Fibroblast of pulmonary artery (primary cell): ENCODE measurements at places on chromosomes 1 and 21.

DNA sequence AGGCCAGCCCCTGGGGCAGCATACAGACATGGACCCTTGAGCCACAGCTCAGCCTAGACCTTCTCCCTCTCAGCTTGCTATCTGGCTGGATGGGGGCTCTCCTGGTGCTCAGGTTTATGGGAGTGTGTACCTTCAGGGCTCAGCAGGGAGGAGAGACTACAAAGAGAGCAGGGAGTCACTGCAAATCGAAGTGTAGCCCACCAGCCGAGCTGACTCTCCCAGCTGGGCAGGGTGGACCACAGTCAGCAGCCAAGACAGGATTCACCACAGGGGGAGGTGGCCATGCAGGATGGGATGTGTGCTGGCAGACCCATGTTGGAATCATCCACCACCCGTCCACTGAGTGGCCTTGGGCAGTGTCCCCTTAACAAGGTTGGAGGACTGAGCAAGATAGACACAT is 78.3 kb downstream of the GLIS1 start:
- no peak for DNase-seq

GRCh38 chr1:194570476-194570875 is 1384.1 kb upstream of the B3GALT2 start:
- DNase-seq = peak; percentile 1

DNA sequence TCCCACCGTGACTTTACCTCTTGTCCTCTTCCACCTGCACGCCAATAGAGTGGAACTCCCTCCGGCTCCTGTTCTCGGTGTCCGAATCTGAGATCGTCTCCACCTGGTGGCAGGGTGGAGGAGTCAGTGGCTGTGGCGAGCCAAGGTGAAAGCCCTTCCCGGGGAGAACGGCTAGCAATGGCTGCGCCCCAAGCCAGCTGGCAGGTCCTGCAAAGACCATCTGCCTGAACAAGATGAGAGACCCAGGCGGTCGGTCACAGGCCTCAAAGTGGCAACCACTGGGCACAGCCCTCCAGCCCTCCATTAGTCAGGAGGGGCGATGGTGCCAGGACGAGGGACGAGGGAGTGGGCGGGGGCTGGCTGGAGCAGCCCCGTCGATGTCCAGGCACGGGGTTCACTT is 25.4 kb upstream of the SMIM12 start:
- no peak for DNase-seq

- DNase-seq = peak; percentile 96
These were observed 44.2 kb downstream of the OSBPL9 start for GRCh38 chr1:51661081-51661518.

GRCh38 chr1:11571906-11572616 is 82.2 kb downstream of the FBXO2 start:
- DNase-seq = no peak

DNA sequence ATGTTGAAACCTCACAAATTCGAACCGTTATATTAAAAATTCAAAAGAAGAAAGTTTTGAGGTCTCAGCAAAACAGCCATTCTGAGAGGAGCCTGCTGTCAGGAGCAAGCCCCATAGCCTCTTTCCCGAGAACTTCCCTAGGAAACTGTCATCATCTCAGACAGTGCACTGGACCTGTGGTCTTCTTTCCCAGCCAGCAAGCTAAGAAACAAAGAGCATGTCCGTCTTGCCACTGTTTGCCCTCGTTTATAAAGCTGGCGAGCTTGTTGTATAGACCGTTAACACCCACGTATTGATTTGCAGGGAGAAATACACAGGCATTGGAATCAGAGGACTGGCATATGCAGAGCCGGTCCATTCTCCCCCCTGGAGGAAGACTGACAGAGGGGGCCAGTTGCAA is 407.0 kb downstream of the NPHP4 start:
- no peak for DNase-seq

DNA sequence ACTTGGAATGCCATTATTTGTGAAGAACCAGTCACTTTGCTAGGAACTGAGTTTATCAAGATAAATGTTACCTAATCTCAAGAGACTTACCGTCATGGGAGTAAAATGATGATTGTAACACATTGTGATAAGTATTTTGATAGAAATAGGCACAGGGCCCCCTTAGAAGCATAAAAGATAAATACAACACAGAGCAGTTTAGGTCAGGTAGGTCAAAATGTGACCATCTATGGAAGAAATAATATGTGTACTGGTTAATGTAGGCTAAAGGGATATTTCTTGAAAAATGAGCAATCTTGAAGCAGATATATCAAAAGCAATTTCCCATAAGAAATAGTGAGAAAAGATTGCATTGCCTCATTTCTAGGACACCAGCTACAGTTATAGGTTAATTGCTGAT is 1386.8 kb upstream of the ADGRL2 start:
- no peak for DNase-seq

DNA sequence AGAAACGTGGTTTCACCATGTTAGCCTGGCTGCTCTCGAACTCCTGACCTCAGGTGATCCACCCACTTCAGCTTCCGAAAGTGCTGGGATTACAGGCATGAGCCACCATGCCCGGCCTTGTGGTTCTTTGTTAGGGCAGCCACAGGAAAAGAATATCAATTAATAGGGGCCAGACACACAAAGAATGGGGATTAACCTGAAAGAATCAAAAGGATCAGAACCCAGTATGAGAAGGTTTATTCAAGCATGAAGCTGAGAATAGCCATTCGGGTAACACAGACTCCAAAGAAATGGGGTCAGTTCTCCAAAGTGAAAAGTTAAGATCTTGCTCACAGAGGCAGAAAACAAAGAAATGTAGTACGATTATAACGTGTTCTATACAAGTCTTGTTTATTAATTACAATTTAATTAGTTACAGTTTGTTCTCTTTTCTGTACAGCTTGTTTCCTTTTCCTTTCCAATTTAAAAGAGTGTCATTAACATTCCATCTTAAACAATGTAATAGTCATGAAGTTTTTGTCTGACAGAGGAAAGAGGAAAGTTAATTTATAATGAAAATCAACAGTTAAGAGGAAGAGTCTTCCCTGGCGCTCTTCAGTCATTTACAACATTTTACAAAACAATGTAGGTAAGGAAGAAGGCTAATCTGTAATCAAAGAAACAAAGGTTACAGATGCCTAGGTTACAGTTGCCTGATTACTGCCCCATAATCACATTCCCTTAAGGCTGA is 51.3 kb upstream of the SLC45A1 start:
- no peak for DNase-seq

DNA sequence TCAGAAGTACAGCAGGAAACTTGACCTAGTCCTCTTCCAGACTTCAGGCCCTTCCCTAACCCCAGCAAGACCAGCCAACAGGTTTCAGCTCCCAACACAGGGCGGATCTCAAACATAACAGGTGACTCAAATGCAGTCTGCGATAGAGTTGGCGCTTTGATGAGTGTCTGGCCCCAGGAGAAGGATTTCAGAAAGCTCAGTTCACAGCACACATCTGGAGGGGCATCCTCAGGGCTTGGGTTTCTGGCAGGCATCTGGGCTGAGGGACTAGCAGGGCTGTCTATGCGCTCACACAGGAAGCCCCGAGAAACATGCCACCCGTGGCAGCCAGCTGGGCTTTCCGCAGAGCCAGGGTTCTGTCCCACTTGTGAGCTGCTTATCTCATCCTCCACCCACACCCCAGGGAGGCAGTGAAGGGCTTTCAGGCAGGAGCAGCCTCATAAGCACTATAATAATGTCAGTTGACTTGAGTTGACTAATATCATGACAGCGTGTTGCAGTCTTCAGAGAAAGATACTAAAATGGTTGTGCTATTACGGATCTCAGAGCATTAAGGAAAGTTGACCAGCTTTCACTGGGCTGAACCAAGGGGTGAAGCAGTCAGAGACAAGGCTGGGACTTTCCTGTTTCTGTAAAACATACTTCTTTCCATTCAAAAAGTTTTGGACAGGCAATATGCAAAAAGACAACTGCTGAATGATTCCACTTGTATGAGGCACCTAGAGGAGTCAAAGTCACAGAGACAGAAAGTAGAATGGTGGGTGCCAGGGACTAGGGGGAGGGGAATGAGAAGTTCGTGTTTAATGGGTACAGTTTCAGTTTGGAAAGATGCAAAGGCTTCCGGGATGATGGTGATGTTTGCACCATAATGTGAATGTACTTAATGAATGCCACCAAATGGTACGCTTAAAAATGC is 233.0 kb upstream of the IRF2BP2 start:
- DNase-seq = no peak

GRCh38 chr1:246954126-246954525 is 22.4 kb upstream of the AHCTF1 start:
- DNase-seq = no peak

DNA sequence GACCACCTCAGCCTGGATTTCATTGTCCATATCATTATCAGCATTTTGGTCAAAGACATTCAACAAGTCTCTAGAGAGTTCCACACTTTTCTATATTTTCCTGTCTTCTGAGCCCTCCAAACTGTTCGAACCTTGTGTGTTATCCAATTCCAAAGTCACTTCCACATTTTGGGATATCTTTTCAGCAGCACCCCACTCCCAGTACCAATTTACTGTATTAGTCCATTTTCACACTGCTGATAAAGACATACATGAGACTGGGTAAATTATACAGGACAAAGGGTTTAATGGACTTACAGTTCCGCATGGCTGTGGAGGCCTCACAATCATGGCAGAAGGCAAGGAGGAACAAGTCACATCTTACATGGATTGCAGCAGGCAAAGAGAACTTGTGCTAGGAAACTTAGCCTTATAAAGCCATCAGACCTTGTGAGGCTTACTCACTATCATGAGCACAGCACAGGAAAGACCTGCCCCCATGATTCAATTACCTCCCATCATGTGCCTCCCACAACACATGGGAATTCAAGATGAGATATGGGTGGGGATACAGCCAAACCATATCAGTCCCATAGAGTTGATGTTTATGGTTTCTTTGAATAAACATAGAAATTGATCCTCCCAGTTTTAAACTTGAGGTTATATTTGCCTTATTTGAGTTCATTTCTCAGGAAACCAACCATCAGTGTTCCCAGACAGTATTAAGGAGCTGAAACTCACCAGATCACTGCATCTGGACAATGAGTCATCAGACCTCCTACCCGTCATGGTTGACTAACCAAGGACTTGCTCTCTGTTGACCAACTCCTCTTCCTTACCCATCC is 322.7 kb upstream of the DUSP10 start:
- DNase-seq = peak; percentile 58

GRCh38 chr21:25862596-25862995 is 127.8 kb downstream of the GABPA start:
- DNase-seq = peak; percentile 59

DNA sequence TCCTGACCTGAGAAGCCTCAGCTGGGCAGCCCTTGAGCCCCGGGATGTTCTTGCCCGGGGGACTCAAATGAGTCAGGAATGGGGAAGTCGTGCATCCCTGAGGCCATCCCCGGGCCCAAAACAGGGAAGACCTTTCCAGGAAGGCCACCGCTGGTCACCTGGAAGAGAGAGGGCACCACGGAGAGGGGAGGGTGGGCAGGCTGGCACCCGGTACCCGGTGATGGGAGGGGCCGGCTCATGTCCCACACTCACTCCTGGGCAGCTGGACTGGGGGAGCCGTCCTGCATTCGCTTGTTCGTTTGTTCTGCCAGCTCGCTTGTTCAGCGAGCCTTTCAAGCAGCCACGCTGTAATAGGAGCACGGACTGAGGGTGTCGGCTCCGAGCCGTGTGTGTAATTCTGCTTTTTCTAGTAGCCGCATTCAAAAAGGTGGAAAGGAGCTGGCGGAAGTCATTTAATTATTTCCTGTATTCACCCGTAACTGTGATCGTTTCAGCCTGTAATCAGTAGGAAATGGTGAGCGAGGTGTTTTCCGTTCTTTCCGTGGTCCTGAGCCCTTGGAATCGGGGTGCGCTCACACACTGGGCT is 48.4 kb upstream of the CCDC27 start:
- no peak for DNase-seq

DNA sequence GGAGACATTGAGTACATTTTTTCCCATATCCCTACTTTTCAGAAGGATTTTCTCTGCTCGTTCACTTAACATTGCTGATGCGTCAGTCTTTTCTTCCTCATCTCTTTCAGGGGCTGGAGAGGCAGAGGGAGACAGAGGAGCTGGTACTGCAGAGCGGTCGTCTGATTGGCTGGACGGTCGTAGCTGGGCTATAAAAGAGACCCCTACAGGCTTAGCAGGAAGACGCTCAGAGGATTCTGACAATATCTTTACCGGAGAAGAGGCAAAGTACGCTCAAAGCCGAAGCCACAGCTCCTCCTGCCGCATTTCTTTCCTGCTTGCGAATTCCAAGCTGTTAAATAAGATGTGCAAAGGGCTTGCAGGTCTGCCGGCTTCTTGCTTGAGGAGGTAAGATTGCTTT is at the start of gene RGS4:
TSS of gene RGS4 (plus strand) at position 220 of the 400 bp plus-strand sequence. CDS start at position 344, 124 bp downstream.
- DNase-seq = peak; percentile 98

DNA sequence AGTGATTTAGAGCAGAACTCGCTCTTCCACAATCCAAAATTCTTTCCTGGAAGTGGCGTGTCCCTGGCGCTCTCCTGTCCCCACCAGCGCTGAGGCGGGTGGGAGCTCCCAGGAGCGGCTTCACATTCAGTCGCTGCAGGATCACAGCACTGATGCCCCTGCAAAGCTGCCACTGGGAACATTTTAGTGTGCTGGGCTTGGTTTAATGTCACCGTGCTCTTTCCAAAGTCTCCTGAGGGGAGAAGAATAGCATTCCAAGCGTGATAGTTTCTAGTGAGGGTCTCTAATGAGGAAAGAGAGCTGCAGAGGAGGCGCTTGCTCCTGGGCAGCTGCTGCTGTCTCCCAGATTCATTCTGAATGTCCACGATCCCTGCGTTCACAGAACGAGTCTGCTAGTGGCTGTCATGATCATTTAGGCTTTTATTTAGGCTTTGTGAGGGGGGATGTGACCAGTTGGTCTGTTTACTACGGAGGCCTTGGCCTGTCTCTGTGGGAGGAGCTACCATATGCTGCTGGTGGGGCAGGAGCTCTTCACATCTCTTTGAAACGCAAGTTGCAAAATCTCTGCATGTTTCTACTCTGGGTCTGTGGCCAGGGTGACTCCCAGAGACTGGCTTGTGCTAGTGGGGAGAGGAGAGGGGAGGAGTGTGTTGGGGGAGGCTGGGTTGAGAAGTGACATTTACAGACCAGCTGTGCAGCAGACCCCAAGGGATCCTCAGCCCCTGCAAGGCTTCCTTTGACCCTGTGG is 23.4 kb downstream of the OLFML3 start:
- DNase-seq = peak; percentile 72

- DNase-seq = no peak
These were observed 994 bp downstream of the FAM229A start for GRCh38 chr1:32361308-32361673.
